SW 1271 (cell line): ENCODE measurements at places on chromosomes 7 and 10.

DNA sequence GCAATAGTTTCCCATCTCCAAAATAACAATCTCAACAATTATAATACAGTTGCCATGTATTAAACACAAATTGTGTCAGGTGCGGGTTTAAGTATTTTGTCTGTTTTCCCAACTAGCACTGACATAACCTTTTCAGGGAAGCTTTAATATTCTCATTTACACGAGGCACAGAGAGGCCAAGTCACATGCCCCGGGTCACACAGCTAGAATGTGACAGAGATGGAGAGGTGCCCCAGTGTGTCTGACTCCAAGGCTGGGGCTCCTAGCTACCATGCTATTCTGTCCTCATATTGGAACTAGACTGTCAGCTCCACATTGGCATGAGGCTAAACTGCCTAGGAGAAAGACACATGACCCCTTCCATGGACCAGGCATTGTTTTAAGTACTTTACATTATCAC lies 77.2 kb downstream of the COL13A1 start:
- no peak for DNase-seq

- DNase-seq = no peak
Observed at GRCh38 chr10:31707093-31708039, 221.3 kb downstream of the ARHGAP12 start.

- DNase-seq = no peak
Observed at GRCh38 chr10:68192113-68192512, 39.8 kb downstream of the ATOH7 start.

- no peak for DNase-seq
Observed at GRCh38 chr10:33224251-33224965, 110.1 kb downstream of the NRP1 start.

- DNase-seq = no peak
Observed at GRCh38 chr7:2417981-2418481, 14.6 kb downstream of the CHST12 start.

GRCh38 chr10:50395271-50395670 lies 144.0 kb upstream of the ASAH2 start:
- no peak for DNase-seq

GRCh38 chr10:34697351-34698247 lies 117.5 kb downstream of the PARD3 start:
- DNase-seq = no peak

DNA sequence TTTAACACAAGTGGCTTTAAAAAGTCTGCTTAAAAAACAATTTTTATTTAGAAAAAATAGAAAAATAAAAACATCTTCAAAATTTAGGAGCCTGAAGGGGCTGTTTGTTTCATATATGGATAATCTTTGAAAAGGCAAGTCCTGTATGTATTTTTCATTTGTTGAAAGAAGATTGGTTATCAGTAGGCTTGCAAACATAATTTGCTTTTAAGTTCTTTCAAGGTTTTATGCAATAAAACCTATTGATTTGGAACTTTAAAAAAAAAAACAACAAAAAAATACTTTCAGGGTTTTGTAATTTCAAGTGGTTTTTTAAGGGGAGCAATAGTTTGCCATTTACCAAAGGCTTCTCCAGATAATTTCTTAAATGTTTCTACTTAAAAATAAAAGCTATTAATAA lies 35.6 kb downstream of the MPLKIP start:
- no peak for DNase-seq

DNA sequence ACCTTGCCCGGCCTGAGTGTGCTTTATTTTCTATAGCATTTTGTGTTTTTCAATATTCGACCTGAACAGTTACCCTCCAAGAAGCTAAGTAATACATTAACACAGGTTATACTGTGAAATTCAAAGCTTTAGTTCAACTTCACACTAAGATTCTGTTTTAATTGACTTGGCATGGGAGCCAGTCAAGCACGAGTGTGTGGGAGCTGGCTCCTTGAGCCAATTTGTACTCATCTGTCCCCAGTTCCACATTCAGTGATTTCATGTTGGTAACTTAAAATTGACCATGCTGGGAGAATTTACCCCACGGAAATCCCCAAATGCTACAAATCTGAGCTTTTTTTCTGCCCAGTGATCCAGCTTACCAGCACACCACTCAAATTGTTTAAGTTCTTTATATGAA lies 20.3 kb downstream of the TSPAN12 start:
- no peak for DNase-seq

DNA sequence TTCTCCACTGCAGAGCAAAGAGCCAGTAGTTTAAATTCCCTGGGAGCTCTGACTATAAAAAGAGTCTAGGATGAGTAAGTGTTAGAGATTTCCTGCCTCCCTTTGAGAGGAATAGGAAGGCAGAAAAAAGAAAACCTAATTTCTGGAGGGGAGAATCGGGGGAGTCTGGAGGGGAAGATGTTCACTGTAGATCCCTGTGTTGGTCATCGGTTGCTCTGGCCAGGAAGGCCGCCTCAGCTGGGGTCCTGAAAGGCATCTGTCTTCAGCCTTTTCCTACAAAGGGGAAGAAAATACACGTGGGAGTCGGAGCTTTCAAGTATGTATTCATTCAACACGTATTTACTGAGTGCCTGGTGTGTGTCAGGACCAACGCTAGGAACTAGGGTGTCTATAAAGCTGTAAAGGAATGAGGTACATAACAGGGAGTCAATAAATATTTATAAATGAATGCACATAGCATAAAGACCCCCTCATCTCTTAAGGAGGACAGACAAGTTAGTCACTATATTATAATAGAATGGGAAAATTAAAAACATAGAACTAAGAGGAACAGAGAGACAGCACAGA lies 101.1 kb downstream of the ICA1 start:
- DNase-seq = no peak

DNA sequence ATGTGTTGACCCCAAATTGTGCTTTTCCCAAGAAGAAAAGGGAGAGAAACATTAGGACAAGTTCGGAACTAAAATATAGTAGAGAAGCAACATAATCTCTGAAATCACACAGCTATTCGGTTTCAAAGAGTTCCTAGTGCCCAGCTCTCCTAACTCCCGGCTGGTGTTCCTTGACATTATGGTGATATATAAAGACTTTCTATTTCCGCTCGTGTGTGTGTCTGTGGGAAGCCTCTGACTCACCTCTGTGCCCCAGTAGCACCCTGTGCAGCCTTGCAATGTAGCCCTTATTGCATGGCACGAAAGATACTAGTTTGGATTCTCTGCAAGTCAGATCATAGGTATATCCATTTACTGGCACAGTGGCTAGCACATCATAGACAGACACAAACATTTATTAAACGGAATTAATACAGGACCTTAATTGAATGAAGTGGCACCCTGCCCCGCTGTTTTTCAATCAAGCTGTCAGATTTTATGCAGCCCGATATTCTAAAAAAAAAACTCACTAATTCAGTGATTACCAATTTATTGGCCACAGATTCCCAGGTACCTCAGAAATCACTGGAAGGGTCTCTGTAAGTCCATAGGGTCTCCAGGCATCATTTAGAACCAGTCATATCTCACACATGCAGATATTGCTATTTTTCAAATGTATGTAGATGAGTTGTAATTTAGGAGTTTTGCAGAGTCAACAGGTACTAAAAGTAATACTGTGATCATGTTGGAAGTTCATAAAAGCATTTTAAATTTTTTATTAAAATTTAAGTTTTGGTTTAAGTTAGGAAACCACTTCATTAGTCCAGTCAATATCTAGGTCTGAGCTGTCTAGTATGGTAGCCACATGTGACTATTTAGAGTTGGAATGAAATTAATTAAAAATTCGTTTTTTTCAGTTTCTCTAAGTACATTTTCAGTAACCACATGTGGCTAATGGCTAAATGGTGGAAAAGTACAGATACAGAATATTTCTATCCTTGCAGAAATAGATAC lies 43.3 kb downstream of the SFTPD start:
- DNase-seq = no peak

GRCh38 chr10:80894311-80894791 lies 356.6 kb downstream of the SH2D4B start:
- no peak for DNase-seq

DNA sequence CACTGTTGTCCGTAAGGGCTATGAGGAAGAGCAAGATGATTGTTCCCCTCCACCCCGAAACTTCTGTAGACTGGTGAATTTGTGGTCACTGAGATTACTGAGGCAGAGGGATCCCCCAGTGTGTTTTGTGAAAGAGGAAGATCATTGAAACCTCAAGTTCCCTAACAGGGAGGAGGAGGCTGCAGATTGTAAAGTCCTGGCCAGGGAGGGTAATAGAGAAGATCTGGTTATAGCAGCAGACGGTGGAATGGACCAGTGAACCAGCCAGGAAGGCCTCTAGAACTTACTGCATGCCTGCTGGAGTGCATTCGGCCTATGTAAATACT lies 31.1 kb downstream of the LMTK2 start:
- DNase-seq = no peak

DNA sequence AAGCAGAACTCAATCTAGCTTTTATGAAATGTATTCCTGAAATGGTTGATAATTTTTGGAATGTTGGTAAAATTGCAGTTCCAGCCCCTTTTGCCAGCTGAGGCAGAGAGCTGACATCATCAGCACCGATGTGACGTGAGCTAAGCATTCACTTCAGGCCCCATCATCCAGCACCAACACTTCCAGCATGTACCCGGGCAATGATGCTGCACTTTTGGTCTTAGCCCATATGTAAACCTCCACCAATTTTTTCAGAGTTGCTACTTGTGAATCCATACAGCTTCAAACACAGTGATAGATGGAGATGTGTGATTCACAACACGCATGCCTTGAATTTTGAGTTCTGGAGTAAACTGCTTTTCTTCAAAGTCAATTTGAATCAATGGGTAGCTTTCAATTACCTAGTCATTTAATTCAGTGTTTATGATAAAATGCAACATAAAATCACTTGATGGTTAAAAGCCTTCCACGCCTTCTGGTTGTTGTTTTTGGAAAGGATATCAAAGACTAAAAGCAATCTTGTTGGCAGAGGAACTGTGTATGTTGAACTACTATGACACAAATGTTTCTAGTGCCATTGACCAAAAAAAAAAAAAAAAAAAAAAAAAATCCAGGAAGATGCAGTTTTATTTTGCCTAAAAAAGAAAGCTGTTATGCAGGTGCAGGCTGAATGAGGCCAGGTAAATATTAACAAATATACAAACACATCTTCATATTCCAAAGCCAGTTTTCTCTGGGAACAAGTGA lies 73.9 kb downstream of the NRP1 start:
- DNase-seq = no peak

- no peak for DNase-seq
Observed at GRCh38 chr7:155896531-155897263, 84.4 kb upstream of the SHH start.

DNA sequence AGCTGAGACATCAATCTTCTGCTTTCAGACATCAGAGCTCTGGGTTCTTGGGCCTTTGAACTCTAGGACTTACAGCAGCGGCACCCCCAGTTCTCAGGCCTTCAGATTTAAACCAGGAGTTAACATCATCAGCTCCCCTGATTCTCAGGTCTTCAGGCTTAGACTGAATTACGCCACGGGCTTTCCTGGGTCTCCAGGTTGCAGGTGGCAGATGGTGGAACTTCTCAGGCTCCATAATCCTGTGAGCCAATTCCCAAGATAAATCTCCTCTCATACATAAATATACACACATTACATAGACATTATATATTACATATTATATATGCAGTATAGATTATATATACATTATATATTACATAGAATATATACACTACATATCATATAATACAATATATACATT lies 408.9 kb upstream of the AUTS2 start:
- DNase-seq = no peak

DNA sequence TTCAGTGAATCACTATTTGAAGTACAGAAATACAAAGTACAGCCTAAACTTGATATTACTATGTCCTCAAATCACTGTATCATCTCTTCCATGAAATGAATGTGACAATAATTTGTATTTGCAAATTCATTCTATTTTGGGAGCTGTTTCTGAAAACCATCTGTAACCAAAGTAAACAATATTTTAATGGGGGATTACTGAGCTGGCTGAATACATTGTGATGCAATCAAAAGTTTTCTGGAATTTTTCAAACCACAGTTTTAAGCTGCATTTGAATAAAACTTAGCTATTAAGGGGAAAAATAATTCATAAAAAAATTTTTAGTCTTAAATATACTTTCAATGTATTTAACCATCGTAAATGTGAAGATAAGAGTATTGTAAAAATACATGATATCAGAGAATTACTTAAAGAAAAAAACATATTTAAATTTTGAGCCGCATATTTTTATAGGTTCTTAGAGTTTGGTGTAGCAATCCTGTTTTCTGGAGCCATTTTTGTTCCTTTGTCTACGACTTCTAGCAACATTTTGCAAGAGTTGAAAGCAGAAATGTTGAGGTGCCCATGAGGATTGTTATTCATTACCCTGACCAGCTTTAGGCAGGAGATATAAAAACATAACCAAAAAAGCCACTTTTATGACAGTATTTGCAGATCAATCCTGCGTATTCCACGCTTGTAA lies 45.9 kb upstream of the AGMO start:
- DNase-seq = no peak

DNA sequence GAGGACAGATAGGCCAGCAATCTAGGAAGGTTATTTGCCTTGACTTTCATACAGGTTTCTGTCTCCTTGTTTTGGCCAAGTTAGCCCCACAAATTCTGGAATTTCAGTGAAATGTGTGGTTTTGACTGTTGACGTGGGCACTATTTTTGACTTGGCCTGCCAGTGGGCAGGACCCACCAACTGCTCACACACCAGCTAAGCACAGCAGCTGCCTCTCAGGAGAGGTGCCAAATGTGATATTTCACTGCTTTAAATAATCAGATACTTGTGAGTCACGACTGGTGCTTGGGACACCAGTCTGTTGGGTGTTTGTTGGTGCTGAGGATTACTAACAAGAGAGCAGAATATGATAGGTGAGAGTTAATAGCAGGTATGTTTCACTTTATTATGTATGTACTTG lies 409.7 kb upstream of the MTPN start:
- no peak for DNase-seq

- no peak for DNase-seq
Observed at GRCh38 chr7:155935005-155935557, 122.8 kb upstream of the SHH start.

DNA sequence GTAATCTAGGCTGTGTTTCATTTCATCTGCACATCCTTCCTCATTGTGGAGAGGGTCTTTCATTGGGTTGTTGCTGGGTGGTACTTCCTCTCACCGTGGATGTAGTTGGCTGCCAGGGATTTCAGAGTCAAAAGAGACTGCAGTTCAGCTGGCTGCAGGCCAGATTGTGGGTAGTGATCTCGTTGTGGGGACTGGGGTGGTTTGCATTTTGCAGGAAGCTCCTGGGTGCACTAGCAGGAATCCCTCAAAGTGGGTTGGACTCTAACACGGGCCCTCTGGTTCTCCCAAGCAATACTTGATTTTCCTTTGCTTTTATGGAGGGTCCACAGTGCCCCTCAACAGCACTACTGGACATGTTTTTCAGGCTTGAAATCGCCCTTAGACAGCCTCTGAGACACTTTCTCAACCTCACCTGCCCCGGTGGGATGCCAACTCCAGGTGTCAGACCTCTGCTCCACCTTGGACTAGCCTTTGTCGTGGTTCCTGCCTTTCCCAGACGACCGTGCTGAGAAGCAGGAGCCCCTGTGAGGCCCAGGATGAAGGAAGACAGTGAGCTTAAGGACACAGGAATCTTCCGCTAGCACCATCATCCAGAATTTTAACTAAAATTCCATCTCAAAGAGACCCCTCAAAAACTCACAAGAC lies 23.9 kb upstream of the ZNF273 start:
- no peak for DNase-seq
